ENCODE measurements at places on chromosomes 7 and 10.

GRCh38 chr7:118755067-118755625 lies 530.6 kb downstream of the ANKRD7 start:
- no peak for DNase-seq

DNA sequence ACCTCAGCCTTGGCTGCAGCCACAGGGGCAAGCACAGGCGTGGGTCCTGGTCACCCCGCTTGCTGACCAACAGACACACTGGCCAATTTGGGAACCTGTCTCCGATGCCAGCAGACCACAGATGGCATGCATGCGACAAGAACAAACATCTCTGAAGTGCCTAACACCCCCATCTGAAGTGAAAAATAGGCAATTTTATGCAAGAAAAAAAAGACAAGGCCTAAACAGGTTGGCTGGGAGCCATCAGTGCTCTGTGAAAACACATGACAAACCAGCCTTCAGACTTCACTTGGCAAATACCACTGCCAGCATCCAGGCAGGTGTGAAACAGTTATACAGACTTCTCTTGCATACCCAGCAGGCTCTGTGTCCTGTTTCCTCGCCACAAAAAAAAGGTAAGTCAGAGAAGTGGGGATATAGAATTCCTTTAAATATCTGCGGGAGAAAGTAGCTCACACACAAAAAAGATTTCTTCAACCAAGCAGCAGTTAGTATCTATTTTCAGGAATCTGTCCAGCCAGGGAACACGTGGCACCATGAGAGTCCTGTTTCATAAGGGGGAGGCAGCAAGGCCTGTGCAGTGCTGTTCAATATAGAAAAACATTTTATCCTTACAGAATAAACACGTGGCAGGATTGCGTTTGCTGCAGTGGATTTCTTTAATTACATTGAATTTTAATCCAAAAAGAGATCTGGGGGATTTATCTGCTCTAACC lies 293.4 kb upstream of the MKLN1 start:
- no peak for DNase-seq

DNA sequence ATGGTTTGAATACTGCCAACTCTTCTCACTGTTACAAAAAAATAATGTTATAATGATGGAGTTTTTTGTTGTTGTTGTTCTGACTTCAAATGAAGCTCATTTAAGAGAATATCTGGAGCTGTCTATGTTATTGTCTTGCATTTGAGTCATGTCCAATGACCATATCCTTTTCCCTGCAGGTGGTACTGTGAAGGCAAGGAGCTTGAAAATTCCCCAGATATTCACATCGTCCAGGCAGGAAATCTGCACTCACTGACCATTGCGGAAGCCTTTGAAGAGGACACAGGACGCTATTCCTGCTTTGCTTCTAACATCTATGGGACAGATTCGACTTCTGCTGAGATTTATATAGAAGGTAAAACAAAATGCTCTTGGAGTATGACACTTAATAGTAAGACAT lies 33.5 kb downstream of the MYPN start:
- no peak for DNase-seq

DNA sequence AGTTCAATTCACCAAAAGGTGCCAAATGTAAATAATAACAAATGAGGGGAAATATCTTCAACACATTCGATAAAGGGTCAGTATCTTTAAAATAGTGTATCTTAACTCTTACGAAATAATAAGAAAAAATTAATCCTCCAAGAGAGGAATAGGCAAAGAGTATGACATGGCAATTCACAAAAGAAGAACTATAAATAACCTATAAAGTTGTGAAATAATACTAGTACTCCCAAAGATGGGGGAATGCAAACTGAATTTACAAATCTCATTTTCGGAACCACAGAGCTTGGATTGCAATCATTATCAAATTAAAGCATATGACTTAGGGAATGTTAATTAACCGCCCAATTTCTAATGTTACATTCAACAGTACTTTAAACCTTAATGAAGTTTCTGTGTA lies 78.2 kb upstream of the TARP start:
- no peak for DNase-seq

- no peak for DNase-seq
Measured at GRCh38 chr7:4838626-4839334, 23.1 kb downstream of the PAPOLB start.

GRCh38 chr7:24777806-24778205 lies 20.5 kb upstream of the GSDME start:
- no peak for DNase-seq

- no peak for DNase-seq
Measured at GRCh38 chr7:92594746-92595145, 4.6 kb upstream of the FAM133B start.

DNA sequence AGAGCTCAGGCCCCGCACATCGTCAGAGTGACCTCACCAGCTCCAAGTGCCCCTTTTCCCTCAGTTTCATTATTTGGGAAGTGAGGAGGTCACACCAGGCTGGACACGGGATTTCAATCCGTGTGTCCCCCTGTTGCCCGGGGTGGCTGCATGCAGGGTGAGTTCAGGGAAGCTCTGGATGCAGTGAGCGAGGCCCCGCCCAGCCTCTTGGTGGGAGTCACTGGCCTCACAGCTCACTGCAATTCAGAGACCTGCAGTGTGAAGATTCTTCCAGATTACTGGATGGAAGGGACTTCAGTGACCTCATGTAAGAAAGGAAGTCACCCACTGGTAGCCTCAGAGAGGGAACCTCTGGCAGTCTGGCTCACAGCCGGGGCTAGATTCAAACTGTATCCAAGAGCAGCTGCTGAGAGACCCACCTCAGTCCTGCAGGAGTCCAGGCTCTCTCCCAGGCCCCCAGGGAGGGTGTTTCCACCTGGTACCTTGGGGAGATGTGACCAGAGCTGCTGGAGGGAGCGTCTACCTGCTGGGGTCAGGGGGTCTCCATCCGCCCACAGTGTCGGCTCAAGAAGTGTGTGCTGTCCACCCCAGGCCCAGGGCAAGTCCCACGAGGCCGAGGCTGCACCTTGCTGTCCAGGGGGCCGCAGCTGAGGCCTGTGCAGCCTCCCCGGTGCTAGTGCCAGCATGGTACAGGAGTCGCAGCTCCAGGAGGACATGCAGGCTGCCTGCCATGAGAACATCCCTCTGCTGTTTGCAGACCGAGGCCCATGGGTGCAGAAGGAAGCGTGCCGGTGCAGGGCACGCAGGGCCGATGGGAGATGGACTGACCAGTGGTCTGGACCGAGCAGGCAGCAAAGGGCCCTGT lies 54.4 kb downstream of the MGMT start:
- DNase-seq: no peak

GRCh38 chr7:80488851-80489370 lies 23.0 kb downstream of the GNAT3 start:
- DNase-seq: no peak

- DNase-seq: no peak
Measured at GRCh38 chr7:16758631-16759611, 5.4 kb downstream of the TSPAN13 start.

GRCh38 chr7:116938678-116939077 lies 14.6 kb upstream of the ST7 start:
- no peak for DNase-seq

- no peak for DNase-seq
Measured at GRCh38 chr7:938546-939185, 15.8 kb downstream of the ADAP1 start.

GRCh38 chr7:48301201-48301600 lies 129.9 kb downstream of the ABCA13 start:
- DNase-seq: no peak

GRCh38 chr7:14521183-14521582 lies 381.4 kb downstream of the DGKB start:
- DNase-seq: no peak

GRCh38 chr7:128030654-128031611 lies at the start of gene LRRC4:
TSS of gene LRRC4 (minus strand) at chr7:128031437. CDS start at chr7:128030640, 797 bp downstream.
- no peak for DNase-seq

DNA sequence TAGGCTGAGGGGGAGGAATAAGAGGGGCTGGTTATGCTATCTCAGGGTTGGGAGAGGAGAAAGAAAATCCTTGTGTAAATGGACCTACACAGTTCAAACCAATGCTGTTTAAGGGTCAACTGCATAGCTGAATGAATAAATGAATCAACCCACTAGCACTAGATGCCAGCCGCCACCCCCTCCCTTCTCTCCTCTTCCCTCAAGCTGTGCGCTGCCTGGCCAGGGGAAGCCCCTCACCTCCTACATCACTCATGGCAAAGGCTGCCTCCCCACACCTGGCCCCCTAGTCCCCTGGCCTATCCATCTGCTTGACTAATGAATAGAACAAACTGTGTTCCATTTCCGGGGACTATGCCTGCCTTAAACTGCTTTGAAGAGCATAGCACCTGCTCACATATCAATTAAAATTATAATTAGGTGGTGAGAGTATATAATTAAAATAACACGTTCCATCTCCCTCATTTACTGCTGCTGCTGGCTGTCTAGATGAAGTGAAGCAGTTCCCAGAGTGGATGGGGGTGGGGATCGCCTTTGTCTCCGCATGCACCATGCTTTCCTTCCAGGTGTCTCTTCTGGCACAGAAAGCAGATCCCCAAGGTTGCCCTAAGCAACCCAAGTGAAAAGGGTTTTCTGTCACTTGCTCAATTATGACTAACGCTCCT lies 32.6 kb downstream of the GRID1 start:
- no peak for DNase-seq

DNA sequence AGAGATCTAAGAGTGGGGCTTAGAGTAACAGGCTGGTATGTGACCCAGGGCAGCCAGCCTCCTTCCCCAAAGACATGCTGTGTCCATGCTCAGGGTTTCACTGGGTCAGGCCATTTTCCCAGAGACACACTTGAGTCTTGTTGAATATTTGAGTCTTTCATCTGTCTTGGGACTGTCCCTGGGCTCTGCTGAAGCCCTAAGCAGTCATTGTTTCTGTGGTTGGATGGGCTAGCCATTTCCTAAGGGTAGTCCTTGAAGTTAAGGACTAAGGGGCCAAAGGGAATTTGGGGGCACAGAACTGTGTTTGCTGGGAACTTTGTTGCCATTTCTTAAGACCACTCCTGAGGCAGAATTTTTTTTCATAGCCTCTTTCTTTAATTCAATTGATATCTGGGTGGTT lies 98.4 kb upstream of the SAMD8 start:
- no peak for DNase-seq

GRCh38 chr7:95026018-95026417 lies 118.6 kb downstream of the PPP1R9A start:
- DNase-seq: no peak

- DNase-seq: no peak
Measured at GRCh38 chr7:82704121-82704520, 260.5 kb upstream of the CACNA2D1 start.

GRCh38 chr10:121371836-121372235 lies 226.4 kb downstream of the FGFR2 start:
- DNase-seq: no peak

DNA sequence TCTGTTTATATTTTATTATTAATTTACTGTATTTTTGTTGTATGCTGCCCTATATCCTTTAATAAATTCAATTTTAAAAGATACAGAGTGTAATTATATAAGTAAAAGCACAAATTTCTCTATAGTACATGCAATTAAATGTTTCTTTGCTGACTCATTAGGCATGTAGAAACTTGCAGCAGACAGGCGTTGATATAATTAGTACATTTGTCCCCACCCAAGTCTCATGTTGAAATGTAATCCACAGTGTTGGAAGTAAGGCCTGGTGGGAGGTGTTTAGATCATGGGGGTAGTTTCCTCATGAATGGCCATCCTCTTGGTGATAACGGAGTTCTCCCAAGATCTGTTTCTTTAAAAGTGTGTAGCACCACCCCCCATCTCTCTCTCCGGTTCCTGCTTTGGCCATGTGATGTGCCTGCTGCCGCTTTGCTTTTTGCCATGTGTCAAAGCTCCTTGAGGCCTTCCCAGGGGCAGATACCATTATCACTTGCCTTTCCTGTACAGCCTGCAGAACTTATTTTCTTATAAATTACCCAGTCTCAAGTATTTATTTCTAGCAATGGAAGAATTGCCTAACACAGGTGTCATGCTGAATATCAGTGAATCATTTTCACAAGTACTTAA lies 63.7 kb downstream of the TSPAN12 start:
- no peak for DNase-seq

DNA sequence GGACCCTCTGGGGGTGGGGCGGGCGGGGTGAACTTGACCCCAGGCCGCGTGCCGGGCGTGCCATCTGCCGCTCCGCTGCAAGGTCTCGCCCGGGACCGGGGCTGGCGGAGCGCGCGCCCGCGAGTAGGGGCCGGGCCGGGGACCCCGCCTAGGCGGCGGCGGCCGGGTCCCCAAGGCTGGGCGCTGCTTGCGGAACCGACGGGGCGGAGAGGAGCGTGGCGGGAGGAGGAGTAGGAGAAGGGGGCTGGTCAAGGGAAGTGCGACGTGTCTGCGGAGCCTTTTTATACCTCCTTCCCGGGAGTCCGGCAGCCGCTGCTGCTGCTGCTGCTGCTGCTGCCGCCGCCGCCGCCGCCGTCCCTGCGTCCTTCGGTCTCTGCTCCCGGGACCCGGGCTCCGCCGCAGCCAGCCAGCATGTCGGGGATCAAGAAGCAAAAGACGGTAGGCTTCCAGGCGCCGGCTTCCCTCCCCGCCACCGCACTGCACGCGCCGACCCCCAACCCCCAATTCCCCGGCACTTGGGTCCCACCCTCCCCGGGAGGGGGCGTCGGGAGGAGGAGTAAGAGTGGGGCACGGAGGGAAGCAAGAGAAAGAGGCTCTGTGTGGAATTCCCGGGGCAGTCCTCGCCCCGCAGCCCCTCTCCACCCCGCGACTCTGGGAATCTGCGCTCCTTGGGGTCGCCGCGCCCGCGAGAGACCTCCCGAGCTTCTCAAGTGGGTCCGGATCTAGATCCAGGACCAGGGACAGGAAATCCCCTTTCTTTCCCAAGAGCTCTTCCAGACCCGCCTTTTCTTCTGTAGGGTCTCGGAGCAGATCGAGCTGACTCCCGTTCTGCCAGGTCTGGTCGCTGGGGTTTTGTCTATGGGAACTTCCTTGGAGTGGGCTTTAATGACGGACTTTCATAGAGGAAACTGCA lies at the start of gene PAPSS2:
TSS of gene PAPSS2 (plus strand) at position 308 of the 913 bp plus-strand sequence. CDS start at position 412, 104 bp downstream.
- DNase-seq: no peak

DNA sequence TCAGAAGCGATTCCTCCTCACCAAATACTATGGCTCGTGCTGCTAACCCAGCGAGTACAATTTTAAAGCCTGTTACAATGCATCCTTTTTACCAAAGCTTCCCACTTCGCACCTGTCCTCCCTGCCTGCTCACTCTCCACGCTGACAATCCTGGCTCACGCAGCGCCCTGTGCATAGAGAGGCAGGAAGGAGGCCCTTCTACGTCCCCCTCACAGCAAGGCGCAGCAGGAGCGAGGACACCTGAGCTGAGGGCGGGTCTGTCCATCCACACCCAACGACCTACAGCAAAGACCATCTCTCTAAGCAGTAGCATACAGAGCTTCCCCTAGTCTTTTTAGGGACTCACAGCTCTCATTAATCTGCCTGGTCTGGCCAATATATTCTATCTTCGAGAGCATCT lies 46.0 kb downstream of the MKI67 start:
- no peak for DNase-seq

DNA sequence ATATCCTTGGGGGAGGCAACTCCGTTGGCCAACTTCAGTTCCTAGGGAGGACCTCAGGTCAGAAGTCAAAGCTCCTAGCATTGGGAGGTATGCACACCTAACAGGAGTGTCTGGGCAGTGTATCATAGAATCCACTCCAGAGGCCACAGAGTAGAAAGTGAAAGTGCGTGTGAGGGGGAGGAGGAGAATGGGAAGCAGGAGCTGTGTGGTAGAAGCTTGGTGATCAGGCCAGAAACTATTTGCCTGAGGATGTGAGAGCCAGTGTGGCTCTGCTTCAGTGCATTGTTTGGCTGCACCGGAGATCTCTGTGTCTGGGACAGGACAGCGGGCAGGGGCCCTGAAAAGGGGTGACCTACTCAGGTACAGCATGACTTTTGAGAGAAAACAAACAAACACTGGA lies 557.4 kb upstream of the VSTM2A start:
- no peak for DNase-seq

GRCh38 chr7:130279286-130279685 lies 12.6 kb downstream of the CPA2 start:
- DNase-seq: no peak

GRCh38 chr7:108724251-108725100 lies 154.8 kb downstream of the DNAJB9 start:
- no peak for DNase-seq
